Activated naive CD8-positive, alpha-beta T cell treated with anti-CD3 and anti-CD28 coated beads, Interleukin-2, amount 50 U/mL, for 24 hours (primary cell): ENCODE measurements at places on chromosomes 3 and 15.

DNA sequence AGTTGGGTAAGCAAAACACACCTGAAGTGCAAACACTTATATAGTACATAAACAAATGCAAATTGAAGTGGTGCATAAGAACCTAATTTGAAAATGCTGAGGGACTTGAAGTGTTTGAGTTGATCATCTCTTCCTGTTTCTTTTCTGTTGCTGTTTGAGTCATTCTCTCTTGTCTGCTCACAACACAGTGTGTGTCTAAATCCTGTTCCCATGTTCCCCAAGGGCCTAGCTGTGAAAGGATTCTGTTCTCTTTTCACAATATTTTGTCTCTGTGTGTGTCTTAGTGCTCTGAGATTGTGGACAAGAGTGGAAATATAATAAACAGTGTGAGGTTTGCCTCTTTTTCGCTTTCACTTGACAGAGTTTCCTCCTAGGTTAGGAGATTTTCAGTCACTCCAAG, 6.1 kb downstream of the CD96 start:
- peaks cover 12% of the 10 kb centered on the region for H3K36me3 ChIP-seq
- no peaks in the 10 kb centered on the region for H3K27me3 ChIP-seq
- H3K4me3 ChIP-seq = no peak overlapping the region
- no peak for DNase-seq
- H3K4me1 ChIP-seq = peaks cover 37% of the 10 kb centered on the region

DNA sequence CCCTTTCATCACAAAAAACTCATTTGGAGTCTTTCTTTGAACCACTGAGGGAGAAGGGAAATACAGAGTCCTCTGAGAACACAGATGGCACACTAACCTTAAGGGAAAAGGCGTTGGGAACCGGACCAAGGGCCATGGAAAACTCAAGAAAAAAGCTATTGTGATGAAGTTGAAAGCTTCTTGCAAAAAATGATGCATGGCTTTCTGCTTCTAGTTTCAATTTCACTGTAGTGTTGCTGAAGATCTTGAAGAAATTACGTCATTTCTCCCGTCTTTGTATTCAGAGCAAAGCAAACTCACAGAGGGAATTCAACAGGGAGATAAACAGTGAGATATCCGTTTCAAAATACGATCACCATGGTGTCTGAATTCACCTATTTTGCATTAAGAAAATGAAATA, 642.3 kb upstream of the ADAMTS9 start:
- H3K36me3 ChIP-seq = no peaks in the 10 kb centered on the region
- H3K4me1 ChIP-seq = no peaks in the 10 kb centered on the region
- no peak overlapping the region for H3K27ac ChIP-seq
- no peak overlapping the region for H3K4me3 ChIP-seq
- no peak for DNase-seq

GRCh38 chr15:37764733-37765191, 169.7 kb upstream of the TMCO5A start:
- no peaks in the 10 kb centered on the region for H3K27me3 ChIP-seq
- no peak overlapping the region for H3K4me3 ChIP-seq
- peak; percentile 36 for DNase-seq
- H3K27ac ChIP-seq = no peak overlapping the region
- H3K4me1 ChIP-seq = peaks cover 14% of the 10 kb centered on the region

- peak overlapping the region; percentile 39 for H3K4me3 ChIP-seq
- DNase-seq = peak; percentile 64
- H3K4me1 ChIP-seq = peaks cover 63% of the 10 kb centered on the region
Measured at GRCh38 chr3:52891164-52891563, 6.2 kb downstream of the STIMATE start.

GRCh38 chr15:50190166-50190570, 8.2 kb downstream of the SLC27A2 start:
- H3K36me3 ChIP-seq = peaks cover 4% of the 10 kb centered on the region
- peaks cover 6% of the 10 kb centered on the region for H3K4me1 ChIP-seq
- H3K27me3 ChIP-seq = peaks cover 1% of the 10 kb centered on the region
- no peak overlapping the region for H3K4me3 ChIP-seq
- DNase-seq = no peak
- no peak overlapping the region for H3K27ac ChIP-seq
